ENCODE measurements at places on chromosomes 1 and 21.

DNA sequence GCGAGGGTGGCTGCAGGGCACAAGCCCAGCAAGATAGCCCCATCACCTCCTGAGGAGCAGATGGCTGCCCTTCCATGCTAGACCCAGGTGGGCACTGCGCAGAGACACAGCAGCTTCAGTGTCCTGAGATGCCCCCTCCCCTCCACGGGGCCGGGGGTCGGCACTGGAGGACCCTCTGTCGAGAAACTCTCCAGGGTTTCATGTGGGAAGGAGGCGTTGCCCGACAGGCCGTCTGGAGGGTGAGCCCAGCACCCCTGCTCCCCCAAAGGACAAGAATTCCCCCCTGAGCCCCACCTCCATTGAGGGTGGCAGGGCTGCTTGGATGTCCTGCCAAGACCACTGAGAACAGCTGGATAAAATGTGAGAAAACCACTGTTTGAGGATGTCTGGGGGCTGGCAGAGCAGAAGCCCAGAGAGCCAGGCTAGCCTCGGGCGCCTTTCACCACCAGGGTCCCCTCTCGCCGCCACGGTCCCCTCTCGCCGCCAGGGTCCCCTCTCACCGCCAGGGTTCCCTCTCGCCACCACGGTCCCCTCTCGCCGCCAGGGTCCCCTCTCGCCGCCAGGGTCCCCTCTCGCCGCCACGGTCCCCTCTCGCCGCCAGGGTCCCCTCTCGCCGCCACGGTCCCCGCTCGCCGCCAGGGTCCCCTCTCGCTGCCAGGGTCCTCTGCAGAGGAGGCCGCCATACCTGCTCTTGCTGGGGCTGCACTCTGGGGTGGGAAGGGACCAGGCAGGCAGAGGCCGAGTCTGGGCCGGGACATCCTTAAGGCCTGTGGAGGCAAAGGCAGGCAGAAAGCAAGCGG, 44.2 kb downstream of the SLC19A1 start:
- peaks cover 83% of the 10 kb centered on the region for H3K36me3 ChIP-seq
- H3K4me3 ChIP-seq = peak overlapping the region; percentile 11
- H3K27ac ChIP-seq = no peak overlapping the region
- no peaks in the 10 kb centered on the region for H3K27me3 ChIP-seq
- no peak for DNase-seq

- no peak overlapping the region for H3K4me3 ChIP-seq
- no peaks in the 10 kb centered on the region for H3K36me3 ChIP-seq
- peaks cover 28% of the 10 kb centered on the region for H3K4me1 ChIP-seq
- no peak overlapping the region for H3K27ac ChIP-seq
These were observed 3.3 kb downstream of the CASZ1 start for GRCh38 chr1:10793129-10793651.

DNA sequence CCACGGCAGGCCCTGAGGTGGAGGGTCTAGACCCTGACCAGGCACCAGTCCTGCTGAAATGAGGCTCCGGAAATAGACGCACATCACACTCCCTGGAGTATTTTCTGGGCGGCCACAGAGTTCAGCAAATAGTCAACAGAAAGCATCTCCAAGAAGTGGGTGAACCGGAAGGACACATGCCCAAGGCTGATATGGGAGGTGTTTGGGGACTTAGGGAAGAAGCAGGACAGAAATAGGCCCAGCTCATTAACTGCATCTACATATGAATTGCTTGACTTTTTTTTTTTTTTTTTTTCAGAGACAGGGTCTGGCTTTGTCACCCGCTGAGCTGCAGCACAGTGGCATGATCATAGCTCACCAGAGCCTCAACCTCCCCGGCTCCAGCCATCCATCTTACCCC, 36.5 kb upstream of the GPR157 start:
- H3K4me1 ChIP-seq = peaks cover 53% of the 10 kb centered on the region
- DNase-seq = no peak
- H3K36me3 ChIP-seq = peaks cover 49% of the 10 kb centered on the region
- H3K4me3 ChIP-seq = peak overlapping the region; percentile 45

GRCh38 chr1:63864224-63864641, 90.4 kb downstream of the ROR1 start:
- H3K27ac ChIP-seq = no peak overlapping the region
- peaks cover 2% of the 10 kb centered on the region for H3K4me1 ChIP-seq
- H3K36me3 ChIP-seq = no peaks in the 10 kb centered on the region
- no peaks in the 10 kb centered on the region for H3K27me3 ChIP-seq

DNA sequence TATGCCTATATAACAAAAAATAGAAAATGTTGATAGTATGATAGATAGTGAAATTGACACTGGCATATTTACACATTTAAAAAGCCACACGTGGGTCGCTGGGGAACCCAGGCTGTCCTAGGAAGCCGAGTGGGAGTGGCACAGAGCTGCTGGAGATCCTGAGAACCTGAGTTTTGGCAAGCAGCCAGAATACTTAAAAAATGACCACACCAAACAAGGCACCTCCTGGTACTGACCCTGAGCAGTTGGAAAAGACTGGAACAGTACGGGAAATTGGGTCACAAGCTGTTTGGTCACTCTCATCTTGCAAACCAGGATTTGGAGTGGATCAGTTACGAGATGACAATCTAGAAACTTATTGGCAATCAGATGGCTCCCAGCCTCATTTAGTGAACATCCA, 111.5 kb downstream of the ZFYVE9 start:
- no peaks in the 10 kb centered on the region for H3K4me1 ChIP-seq
- peaks cover 3% of the 10 kb centered on the region for H3K36me3 ChIP-seq
- no peak for DNase-seq
- H3K27me3 ChIP-seq = no peaks in the 10 kb centered on the region
- no peak overlapping the region for H3K4me3 ChIP-seq

- H3K36me3 ChIP-seq = no peaks in the 10 kb centered on the region
- DNase-seq = no peak
- peaks cover 5% of the 10 kb centered on the region for H3K27me3 ChIP-seq
- no peak overlapping the region for H3K4me3 ChIP-seq
- H3K4me1 ChIP-seq = peaks cover 14% of the 10 kb centered on the region
These were observed 31.4 kb upstream of the COL6A1 start for GRCh38 chr21:45949928-45950739.

- no peaks in the 10 kb centered on the region for H3K36me3 ChIP-seq
- H3K27me3 ChIP-seq = no peaks in the 10 kb centered on the region
- H3K27ac ChIP-seq = no peak overlapping the region
- H3K4me3 ChIP-seq = no peak overlapping the region
These were observed 12.5 kb upstream of the KPRP start for GRCh38 chr1:152745289-152745704.

DNA sequence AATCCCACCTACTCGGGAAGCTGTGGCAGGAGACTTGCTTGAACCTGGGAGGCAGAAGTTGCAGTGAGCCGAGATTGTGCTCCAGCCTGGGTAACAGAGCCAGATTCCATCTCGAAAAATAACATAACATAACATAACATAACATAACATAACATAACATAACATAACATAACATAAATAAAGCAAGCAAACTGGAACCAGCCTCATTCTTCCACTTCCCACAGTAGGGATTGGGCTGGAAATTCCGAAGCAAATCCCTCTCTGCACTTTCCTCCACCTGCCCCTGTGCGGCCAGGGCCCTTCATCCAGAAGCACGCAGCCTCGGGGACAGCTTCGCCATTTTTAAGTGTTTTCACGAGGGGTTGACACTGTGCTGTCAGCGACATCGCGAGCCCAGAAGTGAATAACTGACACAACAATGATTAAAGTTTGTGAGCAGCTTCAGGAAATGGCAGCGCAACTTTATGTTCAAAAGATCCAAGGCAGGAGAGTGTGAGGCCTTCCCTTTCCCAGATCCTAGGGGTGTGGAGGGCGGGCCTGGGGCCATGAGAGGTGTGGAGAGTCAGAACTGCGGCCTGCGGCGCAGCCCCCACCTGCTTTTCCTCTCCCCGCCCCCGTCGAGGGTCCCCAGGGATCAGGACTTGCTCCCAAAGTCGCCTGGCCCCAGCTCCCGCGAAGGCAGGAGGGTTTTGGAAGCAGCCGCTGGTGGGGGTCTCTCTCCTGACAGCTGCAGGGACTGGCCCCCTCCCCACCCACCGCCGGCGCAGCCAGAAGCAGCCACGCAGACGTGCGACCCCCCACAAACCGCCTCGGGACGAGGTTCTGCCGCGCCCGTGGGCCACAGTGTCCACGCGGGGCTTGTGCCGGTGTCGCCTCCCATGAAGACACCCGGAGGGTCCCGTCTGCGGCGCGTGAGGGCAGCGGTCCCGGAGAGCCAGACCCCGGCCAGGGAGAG, 651 bp upstream of the GABRD start:
- no peaks in the 10 kb centered on the region for H3K36me3 ChIP-seq
- no peak for DNase-seq
- H3K4me1 ChIP-seq = peaks cover 3% of the 10 kb centered on the region
- H3K27ac ChIP-seq = no peak overlapping the region
- peaks cover 92% of the 10 kb centered on the region for H3K27me3 ChIP-seq
- H3K4me3 ChIP-seq = no peak overlapping the region

- H3K4me3 ChIP-seq = no peak overlapping the region
- H3K27ac ChIP-seq = no peak overlapping the region
- no peak for DNase-seq
- no peaks in the 10 kb centered on the region for H3K36me3 ChIP-seq
- H3K27me3 ChIP-seq = peaks cover 17% of the 10 kb centered on the region
- peaks cover 6% of the 10 kb centered on the region for H3K4me1 ChIP-seq
These were observed 96.0 kb downstream of the PGBD5 start for GRCh38 chr1:230330157-230330556.

- H3K4me1 ChIP-seq = peaks cover 3% of the 10 kb centered on the region
- no peaks in the 10 kb centered on the region for H3K36me3 ChIP-seq
- no peaks in the 10 kb centered on the region for H3K27me3 ChIP-seq
- H3K27ac ChIP-seq = no peak overlapping the region
- no peak overlapping the region for H3K4me3 ChIP-seq
These were observed 25.5 kb upstream of the ZNF496 start for GRCh38 chr1:247357052-247357780.

GRCh38 chr1:245263529-245264095, 108.8 kb downstream of the KIF26B start:
- DNase-seq = peak; percentile 14
- no peaks in the 10 kb centered on the region for H3K36me3 ChIP-seq
- peaks cover 30% of the 10 kb centered on the region for H3K4me1 ChIP-seq
- no peaks in the 10 kb centered on the region for H3K27me3 ChIP-seq

- no peaks in the 10 kb centered on the region for H3K4me1 ChIP-seq
- H3K4me3 ChIP-seq = no peak overlapping the region
- no peak for DNase-seq
- no peaks in the 10 kb centered on the region for H3K27me3 ChIP-seq
These were observed 184.4 kb downstream of the RYR2 start for GRCh38 chr1:237226177-237226944.
